ENCODE measurements at places on chromosomes 5 and 9. TPM values are rescaled to one million over a fixed set of nuclear protein-coding genes. Genes with fewer than 3 reads are reported as not detected.

BTF3 gene
- total RNA-seq, result 265 TPM

COL23A1 gene
- not detected for total RNA-seq

PRELID1 gene
- total RNA-seq, result 145 TPM

COQ4 gene
- total RNA-seq, result 43.1 TPM

TRAPPC13 gene
- total RNA-seq, result 26.5 TPM

Data from placental pericyte (primary cell).